ENCODE measurements at places on chromosomes 11 and 22.

DNA sequence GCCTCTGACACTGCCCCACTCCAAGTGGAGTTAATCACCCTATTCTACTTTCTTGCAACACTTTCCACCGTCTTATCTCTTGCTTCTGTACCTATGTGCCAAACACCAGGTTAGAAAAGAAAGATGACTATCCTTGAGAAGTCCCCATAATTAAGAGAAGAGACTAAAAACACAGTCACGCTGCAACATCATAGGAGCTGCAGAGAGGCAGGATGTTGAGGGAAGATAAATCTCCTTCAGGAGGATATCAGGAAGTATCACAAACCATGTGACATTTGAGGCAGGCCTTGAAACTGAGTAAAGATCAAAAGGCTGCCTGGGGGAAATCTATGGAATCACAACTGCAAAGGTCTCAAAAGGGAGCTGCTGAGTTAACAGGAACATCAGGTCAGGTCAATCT is 24.8 kb downstream of the GAB2 start:
- no peak for DNase-seq

- no peak for DNase-seq
These were observed 9.8 kb downstream of the EHBP1L1 start for GRCh38 chr11:65585396-65586246.

DNA sequence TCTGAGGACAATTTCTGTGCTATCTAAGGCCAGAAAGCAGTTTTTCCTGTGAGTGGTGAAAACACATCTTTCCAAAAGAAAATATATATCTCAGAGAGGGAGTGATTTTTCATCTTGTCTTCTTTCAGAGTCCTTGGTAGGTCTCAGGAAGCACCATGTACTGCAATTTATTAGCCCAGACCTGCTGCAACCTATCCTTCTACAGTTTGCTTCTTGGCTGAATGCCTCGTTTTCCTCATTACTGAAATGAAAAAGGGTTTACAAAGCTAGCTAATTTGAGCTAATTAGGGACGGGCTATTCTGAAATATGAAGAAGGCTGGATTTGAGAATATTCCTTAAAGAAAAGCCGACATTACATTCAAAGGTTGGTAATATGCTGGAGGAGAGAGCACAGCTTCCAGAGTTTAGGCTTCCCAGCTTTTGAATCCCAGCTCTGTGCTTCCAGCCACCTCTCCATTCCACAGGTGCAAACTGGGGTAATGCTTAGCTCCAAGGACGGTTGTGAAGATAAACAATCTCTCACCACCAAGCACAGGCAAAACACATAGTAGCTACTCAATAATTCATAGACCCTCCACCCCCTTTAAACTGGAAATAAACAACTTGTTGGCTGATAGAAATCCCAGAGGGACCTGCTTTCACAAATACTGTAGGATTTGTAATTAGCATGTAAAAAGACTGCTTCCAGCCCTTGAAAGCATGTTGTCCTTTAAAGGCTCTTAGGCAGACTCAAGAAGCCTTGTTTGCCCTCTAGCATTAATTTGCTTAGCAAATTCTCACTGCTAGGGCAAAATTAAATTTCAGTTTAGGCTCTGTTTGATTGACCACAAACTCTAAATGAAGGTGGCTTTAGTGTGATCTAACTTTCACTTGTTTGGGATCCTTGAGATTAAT is 24.5 kb upstream of the SESN3 start:
- no peak for DNase-seq

- DNase-seq = no peak
These were observed 1.0 kb upstream of the GLB1L2 start for GRCh38 chr11:134330611-134331353.

GRCh38 chr11:120281143-120281795 is 41.3 kb downstream of the POU2F3 start:
- no peak for DNase-seq

GRCh38 chr11:12768726-12769673 is 94.8 kb downstream of the TEAD1 start:
- no peak for DNase-seq

GRCh38 chr11:65844231-65844872 is 10.6 kb downstream of the SNX32 start:
- no peak for DNase-seq

GRCh38 chr11:30016588-30017363 is at the start of gene KCNA4:
Gene KCNA4, minus strand, starts transcription at chr11:30017030. Its CDS starts 4,352 bp downstream, at chr11:30012678.
- peak; percentile 2 for DNase-seq

GRCh38 chr11:119832202-119832935 is 103.4 kb upstream of the NECTIN1 start:
- DNase-seq = no peak

DNA sequence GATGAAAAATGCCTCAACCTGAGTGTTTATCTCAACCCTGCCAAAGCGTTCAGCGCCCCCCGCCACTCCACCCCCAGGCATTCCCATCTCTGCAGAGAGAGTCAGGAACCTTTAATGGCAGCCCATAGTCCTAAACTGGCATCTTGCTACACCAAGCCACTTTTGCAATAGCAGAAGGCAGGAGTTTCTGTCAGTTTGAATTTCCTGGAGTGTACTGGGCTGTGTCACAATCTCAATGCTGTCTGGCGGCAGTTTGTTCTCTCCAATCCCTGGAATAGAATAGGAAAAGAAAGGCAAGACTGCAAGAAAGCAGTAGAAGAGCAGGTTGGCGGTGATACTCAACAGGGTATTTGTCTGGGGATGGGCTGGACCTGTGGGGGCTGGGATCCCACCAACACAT is 32.9 kb upstream of the FLI1 start:
- no peak for DNase-seq

DNA sequence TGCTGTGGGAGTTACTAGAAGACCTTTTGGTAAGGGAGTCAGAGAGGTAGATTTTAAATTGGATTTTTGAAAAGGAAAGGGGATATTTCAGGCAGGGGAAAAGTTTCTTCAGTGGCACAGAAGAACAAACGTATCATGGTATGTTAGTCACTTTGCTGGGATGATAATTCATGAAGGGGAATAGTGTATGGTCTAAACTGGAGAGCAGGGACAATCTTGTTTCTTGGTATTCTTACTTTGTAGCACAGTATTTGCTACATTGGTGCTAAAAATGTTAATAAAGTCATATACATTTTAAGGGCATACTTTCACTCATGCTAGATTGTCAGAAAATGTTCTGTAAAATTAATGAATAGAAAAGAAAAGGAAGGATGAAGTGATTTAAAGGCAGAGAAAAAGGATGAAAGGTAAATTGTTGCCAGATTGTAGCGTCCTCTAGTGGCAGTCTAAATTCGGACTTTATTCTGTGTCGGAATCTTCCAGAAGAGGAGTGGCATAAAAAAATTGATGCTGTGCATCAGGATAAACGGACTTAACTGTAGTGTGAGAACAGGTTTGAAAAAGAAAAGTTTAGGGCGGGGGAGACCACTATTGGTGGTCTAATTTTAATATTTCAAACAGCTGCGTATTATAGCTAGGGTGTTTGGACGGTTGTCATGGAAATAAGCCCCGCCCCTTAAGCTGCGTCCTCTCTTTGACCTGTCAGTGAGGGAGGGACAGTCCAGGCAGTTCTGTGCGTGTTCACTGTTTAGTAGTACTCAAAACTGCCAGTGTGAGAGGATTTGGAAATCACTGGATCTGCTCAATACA is at the start of gene BCO2:
Gene BCO2, plus strand, starts transcription at position 724 of the 810 bp plus-strand sequence. CDS start 90 bp downstream, outside the sequence.
- peak; percentile 30 for DNase-seq

- no peak for DNase-seq
These were observed 16.8 kb downstream of the IGF2 start for GRCh38 chr11:2122222-2122906.

DNA sequence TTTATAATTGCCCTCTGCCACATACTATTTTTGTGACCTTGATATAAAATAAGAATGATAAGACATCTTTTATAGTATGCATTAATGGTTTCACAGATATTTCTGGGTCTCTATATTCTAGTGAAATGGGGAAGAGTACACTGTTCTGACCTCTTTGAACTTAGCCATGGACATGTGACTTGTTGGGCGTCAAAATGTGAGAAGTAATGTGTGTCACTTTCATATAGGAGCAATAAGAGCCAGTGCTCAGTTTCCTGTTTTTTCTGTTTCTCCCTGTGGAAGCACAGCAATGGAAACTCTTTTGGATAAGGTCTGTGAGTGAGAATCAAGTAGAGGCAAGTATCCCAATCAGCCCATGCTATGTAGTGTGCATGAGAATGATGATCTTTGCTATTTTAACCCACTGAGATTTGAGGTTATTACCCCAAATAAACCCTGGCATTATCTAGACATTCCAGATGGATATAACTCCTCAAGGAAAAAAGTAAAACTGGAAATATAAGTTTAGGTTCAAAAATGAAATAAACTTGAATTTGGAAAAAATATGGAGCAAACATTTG is 60.7 kb downstream of the RAB38 start:
- DNase-seq = no peak

- DNase-seq = no peak
These were observed 131.2 kb upstream of the PARVA start for GRCh38 chr11:12246147-12246546.

- no peak for DNase-seq
These were observed 93.8 kb upstream of the LRRC55 start for GRCh38 chr11:57087991-57088390.

GRCh38 chr22:49664891-49665290 is 162.8 kb downstream of the BRD1 start:
- DNase-seq = no peak

GRCh38 chr11:12216041-12216451 is 105.7 kb downstream of the MICAL2 start:
- no peak for DNase-seq

- DNase-seq = no peak
These were observed 11.9 kb downstream of the TTLL1 start for GRCh38 chr22:43077121-43077877.

DNA sequence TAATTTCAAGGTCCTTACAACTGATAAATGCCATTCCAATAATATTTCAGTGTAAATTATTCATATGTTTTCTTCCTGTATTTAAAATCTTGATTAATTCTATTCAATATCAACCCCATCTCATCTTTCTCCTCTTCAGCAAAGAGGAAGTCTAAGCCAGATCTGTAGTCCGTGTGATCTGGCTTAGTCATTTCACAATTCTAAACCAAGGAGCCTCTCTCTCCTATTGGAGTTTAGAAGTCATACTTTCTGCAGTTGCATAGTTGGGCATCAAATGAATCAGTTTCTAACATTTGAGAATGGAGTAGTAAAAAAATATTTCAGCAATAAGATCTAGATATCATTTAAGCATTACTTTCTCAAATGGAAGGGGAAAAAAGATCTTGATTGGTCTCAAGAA is 354.9 kb downstream of the JRKL start:
- DNase-seq = no peak

DNA sequence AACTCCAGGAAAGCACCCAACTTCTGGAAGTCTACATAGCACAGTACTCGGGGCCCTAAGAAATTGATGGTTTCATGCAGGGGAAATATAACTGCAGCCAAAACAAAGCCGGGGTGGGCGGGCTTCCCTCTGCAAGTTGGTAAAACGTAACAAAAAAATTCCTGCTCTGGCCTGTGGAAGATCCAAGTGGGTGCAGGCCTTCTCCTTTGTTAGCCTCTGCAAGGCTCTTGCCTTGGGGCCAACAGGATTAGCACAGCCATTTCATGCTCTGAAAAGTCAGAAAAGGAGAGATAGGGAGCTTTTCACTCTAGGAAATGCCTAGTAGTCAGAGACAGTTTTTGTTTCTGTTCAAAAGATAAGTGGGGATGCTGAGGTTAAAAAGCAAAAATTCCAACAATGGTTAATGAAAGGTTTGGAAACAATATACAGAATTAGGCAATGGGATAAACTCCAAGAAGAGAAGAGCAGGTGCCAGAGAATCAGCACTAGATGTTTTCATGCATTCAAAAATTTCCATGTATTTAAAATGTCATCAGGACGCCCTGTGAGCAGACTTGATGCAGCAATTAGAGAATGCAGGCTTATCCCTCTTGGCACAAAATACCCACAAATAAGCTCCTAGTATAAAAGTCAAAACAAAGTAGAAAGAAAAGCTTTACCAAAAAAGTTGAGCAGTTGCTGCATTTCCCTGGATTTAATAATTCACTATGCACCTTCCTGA is 72.3 kb upstream of the CHRM4 start:
- no peak for DNase-seq

DNA sequence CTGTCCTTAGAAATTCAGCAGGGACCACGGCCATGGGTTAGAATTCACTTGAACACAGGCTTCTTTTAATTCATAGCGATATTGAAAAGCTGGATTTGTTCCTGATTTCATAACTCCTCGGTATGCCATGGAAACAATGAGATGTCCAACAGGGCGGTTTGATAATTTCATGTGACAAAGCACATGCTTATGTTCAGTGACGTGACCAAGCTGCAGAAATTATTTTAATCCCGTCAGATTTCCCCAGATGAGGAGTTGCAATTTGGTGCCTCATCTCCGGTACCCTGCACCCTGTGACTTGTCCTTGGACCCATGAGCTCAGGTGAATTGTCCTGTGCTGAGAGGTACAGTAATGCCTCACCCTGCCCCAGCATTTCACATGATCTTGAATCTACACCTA is 81.7 kb downstream of the C11orf91 start:
- DNase-seq = no peak

DNA sequence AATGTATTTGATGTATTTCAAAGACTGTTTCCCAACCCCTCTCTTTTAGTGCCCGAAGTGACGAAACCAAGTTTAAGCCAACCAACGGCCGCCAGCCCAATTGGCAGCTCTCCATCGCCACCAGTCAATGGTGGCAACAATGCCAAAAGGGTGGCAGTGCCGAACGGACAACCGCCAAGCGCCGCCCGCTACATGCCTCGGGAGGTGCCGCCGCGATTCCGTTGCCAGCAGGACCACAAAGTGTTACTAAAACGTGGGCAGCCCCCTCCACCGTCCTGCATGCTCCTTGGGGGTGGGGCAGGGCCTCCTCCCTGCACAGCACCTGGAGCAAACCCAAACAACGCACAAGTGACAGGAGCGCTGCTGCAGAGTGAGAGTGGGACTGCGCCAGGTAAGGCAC is 84.1 kb downstream of the TNRC6B start:
- DNase-seq = no peak

GRCh38 chr22:42856179-42856864 is 751 bp downstream of the ARFGAP3 start:
- DNase-seq = peak; percentile 30

- DNase-seq = no peak
These were observed 62.4 kb downstream of the PARVG start for GRCh38 chr22:44242946-44243724.

GRCh38 chr11:73532310-73532709 is 65.6 kb downstream of the FAM168A start:
- DNase-seq = no peak

- DNase-seq = no peak
These were observed 37.5 kb upstream of the STK33 start for GRCh38 chr11:8631395-8632118.

- no peak for DNase-seq
These were observed 83.8 kb upstream of the KCNQ1OT1 start for GRCh38 chr11:2783536-2784082.

DNA sequence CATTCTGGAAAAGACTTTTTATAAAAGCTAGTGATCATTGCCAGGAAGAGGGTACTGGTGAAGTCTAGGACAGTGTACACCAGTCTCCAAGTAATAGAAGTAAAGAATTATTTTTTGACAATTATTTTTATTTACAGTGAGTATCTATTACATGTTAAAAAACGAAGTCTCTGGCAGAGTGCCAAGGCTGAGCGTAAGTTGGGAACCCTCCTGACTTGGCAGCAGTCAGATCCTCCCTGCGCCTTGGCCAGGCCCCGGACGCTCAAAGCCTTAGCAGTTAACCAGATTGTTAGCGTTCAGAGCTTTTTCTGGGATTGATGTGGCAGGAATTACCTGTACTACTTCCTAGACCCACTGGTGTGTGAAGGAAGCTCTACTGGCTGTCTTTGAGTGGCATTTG is 38.1 kb upstream of the CTTN start:
- no peak for DNase-seq
